ENCODE measurements at places on chromosomes 5 and 9.
A peak's percentile ranks its signal among the peaks of the same experiment; 100 is the strongest.

DNA sequence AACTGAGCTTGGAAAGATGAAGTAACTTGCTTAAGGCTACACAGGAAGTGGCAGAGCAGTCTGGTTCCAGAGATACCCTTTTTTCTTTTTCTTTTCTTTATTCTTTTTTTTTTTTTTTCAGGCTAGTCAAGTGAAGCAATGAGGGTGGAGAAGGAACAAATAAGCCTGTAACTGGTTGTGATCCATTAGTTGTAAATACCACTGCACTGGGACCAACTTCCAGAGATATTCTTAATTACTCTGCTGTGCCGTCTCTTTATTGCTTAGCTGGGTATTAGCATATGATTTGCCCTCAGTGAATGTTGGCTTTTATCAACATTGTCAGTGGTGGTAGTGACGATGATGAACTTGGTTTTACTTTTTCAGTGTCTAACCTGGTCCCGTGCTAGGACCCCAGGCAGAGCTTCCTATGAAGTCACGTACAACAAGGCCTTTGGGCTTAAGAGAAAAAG, 26.7 kb downstream of the LNPEP start:
- no peak for DNase-seq

DNA sequence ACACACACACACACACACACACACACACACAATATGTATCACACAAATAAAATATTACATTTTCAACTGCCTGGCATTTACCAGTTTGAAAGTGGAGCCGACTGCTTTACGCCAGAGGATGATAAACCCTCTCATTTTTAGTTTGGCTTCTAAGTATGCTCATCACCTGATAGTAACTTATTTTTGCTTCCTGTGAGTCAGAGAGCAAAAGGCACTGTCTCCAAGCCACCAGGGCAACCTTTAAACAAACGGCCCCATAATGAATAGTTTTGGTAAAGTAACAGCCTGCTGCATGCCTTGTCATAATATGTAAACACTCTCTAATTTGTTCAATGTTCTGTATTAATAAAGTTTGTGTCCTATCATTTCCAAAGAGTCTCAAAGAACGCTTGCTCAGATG, 26.9 kb downstream of the KLF4 start:
- DNase-seq: no peak

GRCh38 chr5:35815089-35815936, 41.4 kb upstream of the IL7R start:
- DNase-seq: peak; percentile 76

- DNase-seq: no peak
Observed at GRCh38 chr9:118567861-118568260, 801.4 kb downstream of the BRINP1 start.

GRCh38 chr5:113276493-113276892, 158.3 kb downstream of the TSSK1B start:
- DNase-seq: no peak

GRCh38 chr9:135718616-135719015, 16.6 kb downstream of the KCNT1 start:
- no peak for DNase-seq

DNA sequence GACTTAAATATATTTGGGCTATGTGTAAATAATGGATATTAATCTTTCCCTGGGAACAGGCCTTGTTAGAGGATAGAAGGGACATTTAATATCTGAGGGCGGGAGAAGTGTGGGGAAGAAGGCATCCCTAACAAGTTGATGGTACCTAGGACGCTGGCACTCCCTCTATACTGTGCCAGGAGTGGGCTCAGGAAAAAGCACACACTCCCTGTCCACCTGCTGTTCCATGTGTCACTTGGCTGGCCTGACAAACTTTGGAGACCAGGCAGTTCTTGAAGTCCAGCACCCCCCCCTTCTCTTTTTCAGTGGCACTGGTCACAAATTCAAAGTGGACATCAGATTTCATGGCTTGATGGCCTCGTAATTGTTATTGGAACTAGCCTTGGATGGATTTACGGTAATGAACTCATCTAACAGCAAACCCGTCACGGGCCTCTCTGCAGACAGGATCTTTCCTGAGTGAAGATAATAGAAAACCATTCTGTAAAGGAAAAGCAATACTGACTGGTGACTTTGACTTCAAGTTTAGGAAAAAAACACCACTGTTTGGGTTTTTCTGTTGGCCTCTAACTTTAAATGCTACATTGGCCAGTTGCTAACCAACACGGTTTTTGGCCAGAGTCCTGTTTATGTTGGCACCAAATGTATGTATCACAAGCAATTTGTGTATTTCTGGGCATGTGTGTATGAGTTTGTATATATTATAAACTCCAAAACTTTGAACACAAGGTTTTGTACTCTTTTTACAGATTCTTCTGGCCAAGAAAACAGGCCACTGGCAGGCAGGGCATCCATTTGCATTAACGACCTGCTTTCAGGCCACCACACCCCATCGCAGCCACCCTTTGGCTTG, 552.6 kb downstream of the CCDC171 start:
- no peak for DNase-seq

- no peak for DNase-seq
Observed at GRCh38 chr5:157259699-157260098, 6.2 kb upstream of the CYFIP2 start.

DNA sequence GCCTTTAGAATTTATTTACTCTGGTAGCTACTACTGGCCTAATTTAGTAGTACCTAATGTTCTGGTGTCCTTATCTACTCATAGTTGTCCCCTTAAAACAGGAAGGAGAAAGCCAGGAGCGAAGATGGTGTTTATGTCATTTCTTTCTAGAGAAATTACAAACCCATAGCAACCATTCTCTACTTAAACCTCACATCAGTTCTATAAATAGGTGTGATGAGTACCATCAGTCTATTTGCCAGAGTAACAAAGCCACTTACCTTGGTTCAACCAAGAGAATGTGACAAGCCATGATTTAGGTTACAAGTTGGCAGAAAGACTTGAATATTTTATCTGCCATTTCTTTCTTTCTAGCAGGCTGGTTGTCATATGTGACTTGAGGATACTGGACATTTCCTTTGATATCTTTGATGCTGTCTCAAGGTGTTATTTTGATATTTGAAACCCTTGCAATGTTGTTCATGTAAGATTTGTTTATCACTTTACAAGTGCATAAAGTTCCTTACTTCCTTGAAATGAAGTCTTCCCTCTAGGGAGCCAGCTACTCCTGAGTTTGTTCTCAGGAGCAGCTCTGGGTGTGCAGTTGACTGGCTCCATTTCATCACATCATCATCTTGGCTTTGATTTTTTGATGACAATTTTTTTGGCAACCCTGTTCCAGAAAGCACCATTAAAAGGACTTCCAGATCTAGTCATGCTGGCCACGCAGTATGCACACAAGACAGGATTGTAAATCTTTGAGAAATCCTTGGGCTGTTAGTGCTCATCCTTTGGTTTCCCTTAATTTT, 286.8 kb downstream of the ARHGAP26 start:
- DNase-seq: no peak

DNA sequence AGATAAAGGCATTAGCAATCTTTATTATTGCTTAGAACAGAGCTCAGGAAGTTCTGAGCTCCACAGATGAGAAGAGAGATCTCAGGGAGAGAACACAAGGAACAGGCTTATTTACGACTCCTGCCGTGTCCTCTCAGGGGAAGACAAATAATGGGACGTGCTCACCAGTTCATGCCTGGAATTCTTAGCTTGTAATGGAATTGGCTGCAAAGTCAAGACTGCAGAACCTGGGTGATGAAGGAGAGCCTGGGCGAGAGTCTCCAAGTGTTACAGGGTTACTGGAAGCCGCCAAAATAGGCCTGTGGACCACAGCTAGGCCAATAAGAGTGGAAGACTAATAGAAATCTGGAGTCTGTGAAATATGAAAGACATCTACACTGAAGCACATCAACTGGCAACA, 174.5 kb upstream of the ADAMTSL1 start:
- no peak for DNase-seq

DNA sequence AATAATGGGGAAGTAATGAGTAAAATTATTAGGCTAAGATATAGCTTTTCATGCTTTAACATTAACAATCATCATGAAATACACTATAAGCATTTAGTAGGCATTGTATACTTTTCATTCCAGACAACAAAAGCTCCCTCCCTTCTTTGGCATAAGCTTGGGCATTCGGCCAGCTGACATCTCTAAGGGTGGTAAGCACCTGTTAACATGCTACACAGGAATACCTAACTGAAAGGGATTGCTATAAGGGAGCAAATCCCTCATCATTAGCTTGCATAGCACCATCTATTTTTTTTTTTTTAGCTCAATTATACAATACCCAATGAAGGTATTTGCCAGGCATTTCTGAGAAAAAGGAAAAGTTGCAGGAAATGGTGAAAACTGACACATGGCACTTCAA, 16.6 kb downstream of the STRBP start:
- DNase-seq: no peak

GRCh38 chr9:129182625-129183494, 4.8 kb upstream of the IER5L start:
- no peak for DNase-seq

DNA sequence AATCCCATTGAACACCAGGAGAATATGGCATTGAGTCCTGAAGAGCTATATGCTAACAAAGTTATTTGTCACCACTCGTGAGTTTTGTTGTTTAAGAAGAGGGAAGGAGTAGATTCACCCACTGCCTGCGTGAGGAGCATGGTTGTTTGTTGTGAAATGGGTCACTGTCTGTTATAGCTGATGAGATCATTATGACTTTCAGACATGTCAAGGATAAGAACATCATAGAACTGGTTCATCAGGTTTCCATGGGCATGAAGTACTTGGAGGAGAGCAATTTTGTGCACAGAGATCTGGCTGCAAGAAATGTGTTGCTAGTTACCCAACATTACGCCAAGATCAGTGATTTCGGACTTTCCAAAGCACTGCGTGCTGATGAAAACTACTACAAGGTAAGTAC, 76.9 kb downstream of the SYK start:
- no peak for DNase-seq

DNA sequence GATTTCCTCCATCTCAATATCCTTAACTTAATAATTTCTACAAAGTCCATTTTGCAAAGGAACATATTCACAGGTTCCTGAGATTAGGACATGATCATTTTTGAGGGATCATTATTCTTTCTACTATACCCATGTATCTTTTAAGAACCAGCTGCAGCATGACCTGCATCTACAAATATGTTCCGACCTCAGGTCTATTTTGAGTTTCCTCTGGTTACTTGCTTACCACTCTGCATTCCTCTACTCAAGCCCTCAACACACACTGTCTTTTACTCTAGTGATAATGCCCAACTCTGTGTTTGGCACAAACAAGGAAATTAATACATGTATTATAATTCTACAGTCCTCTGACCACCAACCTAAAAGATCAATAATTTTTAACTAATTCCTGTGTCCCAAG, 386.1 kb downstream of the DNAH5 start:
- DNase-seq: no peak

- DNase-seq: no peak
Observed at GRCh38 chr9:122949696-122950095, 8.9 kb downstream of the RABGAP1 start.

DNA sequence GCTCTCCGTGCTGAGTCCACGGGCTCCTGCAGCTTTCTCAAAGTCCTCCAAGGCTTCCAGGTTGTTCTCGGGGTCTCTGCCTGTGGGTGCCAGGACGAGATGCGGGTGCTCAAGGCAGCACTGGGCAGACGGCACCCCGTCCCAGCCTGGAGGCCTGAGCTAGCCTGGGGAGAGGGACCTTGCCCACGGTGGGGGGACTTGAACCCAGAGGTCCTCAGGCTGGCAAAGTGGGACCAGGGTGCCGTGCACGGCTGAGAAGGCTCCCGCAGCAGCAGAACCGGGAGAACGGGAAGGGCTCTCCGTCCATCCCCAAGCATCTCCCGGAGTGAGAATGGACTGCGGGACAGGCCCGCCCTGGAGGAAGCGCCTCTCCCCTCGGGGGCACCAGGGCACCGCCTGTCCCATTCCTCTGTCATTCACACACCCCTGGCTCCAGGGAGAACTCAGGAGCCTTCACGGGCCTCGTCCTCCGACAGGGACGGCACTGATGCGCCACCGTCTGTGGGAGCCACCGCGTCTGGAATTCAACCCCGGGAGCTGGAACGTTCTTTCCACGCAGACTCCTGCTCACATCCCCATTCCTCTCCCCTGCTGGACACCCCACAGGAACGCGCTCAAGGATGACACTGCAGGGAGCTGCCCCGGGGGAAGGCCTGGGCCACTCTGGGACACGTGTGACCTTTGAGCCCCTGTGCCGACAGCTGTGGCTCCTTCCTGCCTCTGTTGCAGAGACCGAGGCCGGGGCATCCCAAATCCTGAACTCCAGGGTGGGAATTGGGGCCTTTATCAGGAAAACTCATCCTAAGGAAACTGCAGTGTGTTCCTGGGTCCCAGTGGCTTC, 16.3 kb upstream of the OBP2B start:
- DNase-seq: no peak

- DNase-seq: peak; percentile 82
Observed at GRCh38 chr5:109689740-109690241, at the start of gene MAN2A1. Gene MAN2A1 (plus strand): TSS chr5:109689927. CDS start chr5:109690418, 491 bp downstream.

- no peak for DNase-seq
Observed at GRCh38 chr9:38031594-38031993, 37.4 kb downstream of the SHB start.
